ENCODE measurements at places on chromosomes 13 and 19. TPM values are rescaled to one million over a fixed set of nuclear protein-coding genes. Genes with fewer than 3 reads are reported as not detected.

- DNase-seq, result no peak
Observed at GRCh38 chr13:96994017-96994857, at the start of gene OXGR1. Gene OXGR1, minus strand, starts transcription at chr13:96994476. Its CDS starts 6,717 bp downstream, at chr13:96987759.

DNA sequence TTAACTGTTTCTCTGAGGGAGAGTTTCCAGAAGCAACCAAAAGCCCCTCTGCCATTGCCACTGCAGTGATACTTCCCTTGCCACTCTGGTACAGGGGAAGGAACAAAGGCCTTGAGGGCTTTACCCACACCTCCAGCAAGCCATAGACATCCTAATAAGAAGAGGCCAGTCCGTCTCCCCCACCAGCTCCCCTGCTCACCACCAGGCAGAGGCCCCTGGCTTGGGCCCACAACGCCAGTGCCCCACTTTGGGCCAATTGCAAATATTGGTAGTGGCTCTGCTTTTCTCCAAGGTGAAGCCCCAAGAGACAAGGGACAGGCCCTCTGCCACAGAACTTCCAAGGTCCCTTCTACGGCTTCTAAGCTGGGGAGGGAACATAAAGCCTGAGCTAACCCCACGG is 833.0 kb downstream of the DACH1 start:
- no peak for DNase-seq

GRCh38 chr19:42363614-42364346 is 26.3 kb downstream of the CNFN start:
- no peak for DNase-seq

GRCh38 chr19:14089412-14089661 is 1.2 kb downstream of the SAMD1 start:
- DNase-seq, result no peak

GRCh38 chr13:29961036-29961670 is 110.7 kb upstream of the UBL3 start:
- DNase-seq, result no peak

COG6 gene
- total RNA-seq, result 44.4 TPM

DNA sequence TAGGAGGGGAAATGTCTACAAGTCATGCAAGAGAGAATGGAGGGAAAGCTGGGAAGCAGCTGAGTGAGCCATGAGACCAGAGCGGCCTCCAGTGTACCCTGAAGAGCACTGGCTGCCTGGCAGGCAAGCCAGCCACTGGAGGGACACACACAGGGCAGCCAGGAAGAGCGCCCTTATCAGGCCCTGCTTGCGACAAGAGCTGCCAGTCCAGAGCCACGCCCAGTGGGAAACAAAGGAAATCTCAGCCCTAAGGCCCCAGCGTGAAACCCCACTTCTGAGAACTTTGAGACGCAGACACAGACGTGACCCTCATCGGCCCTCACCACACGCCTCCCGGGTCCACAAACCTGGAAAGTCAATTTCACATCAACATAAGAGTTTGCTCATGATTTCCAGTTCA is 105.0 kb downstream of the STK24 start:
- DNase-seq, result no peak

DNA sequence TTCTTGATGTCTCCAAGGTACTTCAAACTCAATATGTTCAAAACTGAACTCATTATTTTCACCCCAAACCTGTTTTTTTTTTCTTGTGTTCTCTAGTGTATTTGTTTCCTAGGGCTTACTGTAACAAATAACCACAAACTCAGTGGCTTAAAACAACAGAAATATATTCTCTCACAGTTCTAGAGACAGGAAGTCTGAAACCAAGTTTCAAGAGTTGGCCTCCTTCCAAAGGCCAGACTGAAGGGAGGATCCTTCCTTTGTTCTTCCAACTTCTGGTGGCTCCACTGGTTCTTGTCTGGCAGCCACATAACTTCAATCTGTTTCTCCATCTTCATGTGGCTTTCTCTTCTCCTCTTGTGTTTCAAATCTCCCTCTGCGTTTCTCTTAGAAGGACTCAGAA is 62.0 kb upstream of the PDCD5 start:
- DNase-seq, result no peak

S1PR4 gene
- 0.41 TPM for total RNA-seq

- no peak for DNase-seq
Observed at GRCh38 chr13:27631156-27631555, 9.5 kb downstream of the POLR1D start.

DNA sequence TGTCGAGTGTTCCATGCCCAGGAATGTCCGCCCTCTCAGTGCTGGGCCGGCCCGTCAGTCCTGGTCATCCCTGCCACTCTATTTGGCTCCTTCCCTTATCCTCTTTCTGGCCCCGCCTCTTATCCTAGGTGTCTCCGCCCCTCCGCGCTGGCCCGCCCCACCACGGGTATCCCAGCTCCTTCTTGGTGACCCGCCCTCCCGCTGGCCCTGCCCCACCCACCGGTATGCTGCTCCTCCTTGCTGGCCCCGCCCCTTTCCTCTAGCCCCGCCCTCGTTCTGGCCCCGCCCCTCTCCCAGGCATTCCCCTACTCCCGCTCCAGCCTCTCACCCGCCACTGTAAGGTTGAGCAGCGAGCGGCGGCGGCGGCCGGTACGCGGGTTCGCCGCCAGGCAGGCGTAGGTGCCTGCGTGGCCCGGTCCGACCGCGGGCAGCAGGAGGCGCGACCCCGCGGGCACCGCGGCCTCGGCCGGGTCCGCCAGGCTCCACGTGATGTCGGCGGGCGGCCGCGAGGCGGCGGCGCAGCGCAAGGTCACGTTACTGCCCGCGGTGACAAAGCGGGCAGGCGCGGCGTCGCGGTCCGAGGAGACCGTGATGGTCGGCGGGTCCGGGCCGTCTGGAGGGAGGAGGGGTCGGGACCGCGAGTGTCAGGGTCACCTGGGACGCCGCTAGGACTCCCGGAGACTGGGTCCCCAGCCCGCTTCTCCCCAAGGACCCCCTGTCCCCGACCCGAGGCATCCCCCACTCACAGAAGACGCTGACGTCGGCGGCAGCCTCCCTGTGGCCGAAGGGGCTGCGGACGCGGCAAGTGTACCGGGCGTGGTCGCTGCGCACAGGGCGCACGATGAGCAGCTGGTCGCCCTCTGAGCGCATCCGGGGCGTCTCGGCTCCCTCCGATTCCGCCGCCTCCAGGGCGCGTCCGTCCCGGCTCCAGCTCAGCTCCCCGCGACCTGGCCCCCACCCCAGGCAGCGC is 2.0 kb downstream of the VSIG10L start:
- DNase-seq, result peak; percentile 99

- DNase-seq, result no peak
Observed at GRCh38 chr13:38960175-38960574, 30.5 kb downstream of the STOML3 start.

PODNL1 gene
- 0.41 TPM for total RNA-seq

DIRAS1 gene
- 20.8 TPM for total RNA-seq

- peak; percentile 31 for DNase-seq
Observed at GRCh38 chr13:21672796-21673538, 2.1 kb downstream of the FGF9 start.

KIR2DL1 gene
- total RNA-seq, result not detected

CAPN12 gene
- under 0.01 TPM for total RNA-seq

DNA sequence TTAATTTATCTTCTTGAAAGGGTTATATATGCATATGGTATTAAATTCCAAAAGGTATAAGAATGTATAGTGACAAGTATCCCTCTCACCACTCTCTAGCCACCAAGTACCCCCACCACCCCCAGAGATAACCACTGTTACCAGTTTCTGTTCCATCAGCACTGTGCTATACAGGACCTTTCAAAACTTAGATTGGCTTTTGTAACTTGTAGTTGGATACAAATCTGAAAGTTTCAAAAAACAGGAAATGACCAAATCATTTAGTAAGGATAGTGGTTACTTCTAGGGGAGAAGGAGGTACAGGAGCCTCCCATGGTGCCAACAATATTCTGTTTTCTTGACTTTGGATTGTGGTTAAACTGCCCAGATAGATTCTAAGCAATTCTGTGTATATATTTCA is 56.7 kb downstream of the AKAP11 start:
- no peak for DNase-seq

GRCh38 chr13:99083981-99084380 is 106.1 kb upstream of the DOCK9 start:
- DNase-seq, result no peak

ATP4B gene
- not detected for total RNA-seq

- no peak for DNase-seq
Observed at GRCh38 chr19:16385296-16385695, 60.7 kb downstream of the KLF2 start.

GRCh38 chr19:29936409-29936808 is 5.6 kb upstream of the URI1 start:
- DNase-seq, result no peak

- peak; percentile 80 for DNase-seq
Observed at GRCh38 chr19:48635263-48635965, 1.8 kb downstream of the DBP start.

- DNase-seq, result no peak
Observed at GRCh38 chr13:108083056-108083455, 132.3 kb downstream of the LIG4 start.

DNA sequence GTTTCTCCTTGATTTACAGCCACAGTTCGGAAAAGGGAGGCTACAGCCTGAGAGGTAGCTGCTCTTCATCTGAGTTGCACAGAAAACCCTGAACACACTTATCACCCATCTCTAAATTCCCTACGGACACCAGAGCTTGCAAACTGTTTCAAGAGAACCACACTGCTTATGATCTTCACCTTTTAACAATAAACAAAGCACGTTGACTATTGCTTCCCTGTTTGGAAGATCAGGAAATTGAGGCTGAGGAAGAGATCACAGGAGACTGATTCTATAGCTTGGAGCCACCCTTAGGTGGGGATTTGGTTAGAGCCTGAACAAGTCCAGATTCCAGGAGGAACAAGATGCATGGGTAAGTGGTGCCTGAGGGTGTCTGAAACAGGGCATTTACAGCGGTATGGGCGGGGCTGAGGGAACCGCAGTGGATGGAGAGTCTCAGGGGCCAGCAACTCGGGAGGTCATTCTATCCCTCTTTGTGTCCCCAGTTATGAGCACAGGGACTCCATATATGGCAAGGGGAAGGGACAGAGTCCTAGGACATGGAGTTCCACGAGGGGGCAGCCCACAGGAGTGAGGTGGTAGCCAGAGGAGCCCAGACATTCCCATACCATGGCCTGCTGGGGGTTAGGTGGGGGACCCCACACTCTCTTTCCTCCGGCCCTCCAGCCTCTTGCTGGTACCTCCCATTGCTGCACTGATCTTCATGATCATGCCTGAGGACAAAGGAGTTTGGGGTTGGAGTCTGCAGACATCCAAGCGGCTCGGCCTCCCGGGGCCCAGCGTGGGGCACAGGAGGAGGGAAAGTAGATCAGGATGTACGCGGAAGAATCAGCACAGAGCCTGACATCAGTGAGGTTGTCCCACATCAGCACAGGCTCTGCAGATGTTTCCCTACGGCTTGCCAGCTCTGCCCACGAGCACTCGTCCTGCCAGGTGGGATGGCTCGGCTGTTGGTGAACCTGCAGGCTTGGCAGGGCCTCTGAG is 162.3 kb upstream of the ZNF536 start:
- DNase-seq, result no peak

PLA2G4C gene
- total RNA-seq, result 11.4 TPM

- no peak for DNase-seq
Observed at GRCh38 chr19:2540646-2541454, 64.9 kb downstream of the GADD45B start.

GRCh38 chr13:30959678-30960077 is 27.2 kb downstream of the TEX26 start:
- no peak for DNase-seq

- no peak for DNase-seq
Observed at GRCh38 chr13:20206065-20206697, 13.4 kb upstream of the GJB2 start.

DNA sequence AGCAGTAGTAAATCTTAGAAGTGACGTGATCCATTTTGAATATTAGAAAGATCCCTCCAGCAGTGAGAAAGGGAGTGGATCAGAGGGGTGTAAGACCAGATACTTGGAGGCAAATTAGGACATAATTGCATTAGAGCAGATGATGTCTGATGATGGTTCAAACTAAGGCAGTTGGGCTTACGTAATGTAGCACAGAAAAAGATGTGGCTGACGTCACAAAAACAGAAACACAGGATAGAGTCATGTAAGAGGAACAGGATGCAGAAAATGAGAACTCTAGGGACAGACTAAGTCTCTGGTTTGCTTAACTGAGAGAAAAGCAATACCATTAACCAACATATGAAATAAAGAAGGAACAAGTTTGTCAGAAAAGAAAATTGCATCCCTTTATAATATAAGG is 392.5 kb upstream of the DACH1 start:
- DNase-seq, result no peak

- no peak for DNase-seq
Observed at GRCh38 chr19:13899393-13899792, 6.5 kb downstream of the BRME1 start.

CYP4F3 gene
- not detected for total RNA-seq

MYH14 gene
- total RNA-seq, result 0.82 TPM

GRCh38 chr13:27379694-27380641 is 44.5 kb upstream of the GTF3A start:
- DNase-seq, result no peak

DNA sequence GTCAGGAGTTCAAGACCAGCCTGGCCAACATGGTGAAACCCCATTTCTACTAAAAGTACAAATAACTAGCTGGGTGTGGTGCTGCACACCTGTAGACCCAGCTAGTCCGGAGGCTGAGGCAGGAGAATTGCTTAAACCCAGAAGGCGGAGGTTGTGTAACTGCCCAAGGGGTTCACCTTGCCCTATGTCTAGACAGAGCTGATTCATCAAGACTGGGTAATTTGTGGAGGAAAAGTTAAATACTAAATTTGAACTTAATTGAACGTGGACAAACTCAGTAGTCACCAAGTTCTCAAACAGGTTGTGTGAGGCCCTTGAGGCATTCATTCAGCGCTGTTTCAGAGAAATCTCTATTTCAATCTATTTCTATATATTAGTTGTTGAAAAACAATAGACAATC is 13.7 kb upstream of the ZNF486 start:
- no peak for DNase-seq

DNA sequence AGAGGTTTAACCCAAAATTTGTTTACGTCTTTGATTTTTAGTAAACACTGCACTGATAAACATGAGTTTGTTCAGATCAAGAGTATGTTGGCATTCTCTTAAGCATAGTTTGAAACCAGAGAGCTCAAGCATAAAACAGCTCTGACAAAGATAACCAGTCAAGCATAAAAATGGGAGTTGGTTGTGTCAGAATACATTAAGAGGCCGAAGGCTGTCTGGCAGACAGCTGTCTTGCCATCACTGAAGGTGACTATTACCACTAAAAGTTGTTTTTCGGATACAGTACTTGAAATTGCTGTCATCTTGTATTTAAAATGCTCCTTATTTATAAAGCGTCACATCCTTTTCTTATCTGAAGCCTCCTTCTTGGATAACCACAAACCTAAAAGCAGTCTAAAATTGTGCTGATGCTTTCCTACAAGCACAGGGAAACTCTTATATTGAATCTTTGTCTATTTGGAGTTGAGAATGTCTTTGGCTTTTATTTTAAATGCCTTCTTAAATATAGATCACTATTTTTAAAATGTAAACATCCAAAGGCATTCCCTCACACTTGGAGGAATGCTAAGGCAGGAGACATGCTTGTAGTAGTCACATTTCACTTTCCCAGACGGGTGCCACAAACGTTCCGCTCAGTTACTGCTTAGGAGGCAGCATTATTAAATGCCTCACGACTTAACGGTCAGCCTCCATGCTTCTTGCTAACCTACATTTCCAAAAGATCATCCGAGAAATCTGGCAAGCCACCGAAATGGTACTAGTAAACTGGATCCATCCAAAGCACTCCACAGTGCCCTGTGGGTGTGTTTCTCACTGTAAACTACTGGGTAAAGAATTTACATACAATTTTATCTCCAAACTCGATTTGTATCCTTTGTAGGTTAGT is 1.5 kb downstream of the SMAD9 start:
- DNase-seq, result peak; percentile 39
